ENCODE measurements at places on chromosomes 7 and 10.

- DNase-seq: no peak
Observed at GRCh38 chr7:94848531-94848930, 58.9 kb upstream of the PPP1R9A start.

- DNase-seq: no peak
Observed at GRCh38 chr10:131174651-131175540, 136.6 kb downstream of the TCERG1L start.

- no peak for DNase-seq
Observed at GRCh38 chr10:129951101-129951969, 12.7 kb downstream of the EBF3 start.

GRCh38 chr7:128161466-128162125 lies 79.5 kb upstream of the LEP start:
- no peak for DNase-seq

- no peak for DNase-seq
Observed at GRCh38 chr7:47255007-47255406, 326.9 kb downstream of the TNS3 start.

GRCh38 chr7:34067005-34067778 lies 161.9 kb downstream of the BMPER start:
- DNase-seq: no peak

DNA sequence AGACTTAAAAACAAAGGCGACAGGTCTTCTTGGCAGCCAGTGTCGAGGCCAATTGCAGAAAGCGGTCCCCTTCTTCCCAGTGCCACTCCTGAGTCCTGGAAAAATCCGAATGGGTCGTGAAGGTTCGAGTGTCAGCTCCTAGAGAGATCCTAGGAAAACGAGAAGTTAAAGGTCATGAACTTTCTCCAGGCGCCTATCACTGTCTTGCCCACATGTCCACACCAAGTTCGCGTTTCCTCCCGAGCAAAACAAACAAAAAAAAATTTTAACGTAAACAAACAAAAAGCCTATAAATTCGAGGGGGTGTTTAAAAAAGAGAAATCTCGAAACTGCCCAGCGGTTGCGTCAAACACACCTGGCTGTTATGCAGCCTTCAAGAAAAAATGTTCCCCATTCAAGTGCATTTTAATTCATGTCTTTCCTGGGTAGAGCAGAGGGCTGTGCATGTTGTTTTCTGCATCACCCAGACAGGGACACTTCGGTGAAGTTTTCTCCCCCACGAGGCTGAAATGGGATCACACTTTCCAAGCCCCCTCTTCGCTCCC lies 1.5 kb downstream of the ARHGAP21 start:
- DNase-seq: no peak

DNA sequence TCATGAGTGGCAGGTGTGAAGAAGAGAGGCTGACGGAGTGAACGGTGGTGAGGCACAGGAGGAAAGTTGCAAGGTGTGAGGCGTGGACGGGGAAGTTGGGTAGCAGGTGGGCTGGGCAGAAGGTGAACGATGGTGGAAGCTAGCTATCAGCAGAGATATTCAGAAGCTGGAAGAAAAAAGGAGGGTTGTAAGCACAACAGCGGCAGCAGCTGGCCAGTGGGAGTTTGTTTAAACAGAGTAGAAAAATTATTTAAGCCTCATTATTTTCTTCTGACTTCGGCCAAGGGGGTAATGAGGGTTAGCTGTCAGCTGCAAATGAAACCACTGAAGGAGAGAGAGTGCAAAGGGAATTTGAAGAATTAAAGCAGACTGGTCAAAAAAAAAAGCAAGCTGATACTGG lies 62.1 kb upstream of the PRKAR2B start:
- no peak for DNase-seq

DNA sequence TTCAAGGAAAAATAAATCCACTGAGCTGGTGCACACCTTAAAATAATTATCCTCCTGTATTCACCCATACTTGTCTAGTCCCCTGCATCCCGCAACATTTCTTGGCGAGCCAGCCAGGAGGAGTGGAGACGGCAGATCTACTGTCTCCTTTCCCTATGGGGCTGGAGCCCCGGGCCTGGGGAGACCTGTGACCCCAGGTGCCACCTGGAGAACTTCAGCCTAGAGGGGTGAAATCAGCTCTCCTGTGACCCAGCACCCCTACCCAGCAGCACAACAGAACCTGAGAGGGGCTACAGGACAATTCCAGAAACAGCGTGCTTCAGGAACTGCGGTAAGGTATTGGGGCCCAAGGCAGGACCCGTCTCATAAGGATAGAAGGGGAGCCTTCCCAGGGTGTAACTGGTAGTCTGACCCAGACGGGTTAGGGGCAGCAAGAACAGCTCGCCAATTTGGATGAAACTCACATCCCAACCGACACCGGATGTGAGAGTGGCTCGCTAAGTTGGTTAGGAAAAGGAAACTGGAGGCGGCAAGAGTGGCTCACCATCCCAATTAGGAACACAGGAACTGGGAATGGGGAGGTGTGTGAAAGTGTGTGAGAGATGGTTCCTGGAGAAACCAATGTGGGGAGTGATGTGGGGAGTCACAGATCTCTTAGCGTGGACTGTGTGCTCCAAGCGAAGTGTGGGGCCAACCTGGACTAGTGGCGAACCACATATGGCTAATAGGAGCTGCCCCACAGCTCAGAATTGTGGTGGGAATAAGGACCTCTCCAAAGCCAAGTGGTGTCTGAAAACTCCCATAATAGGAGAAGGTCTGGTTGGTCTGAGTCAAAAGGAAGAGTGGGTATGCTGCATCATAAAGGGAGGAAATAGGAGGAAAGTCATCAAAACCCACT lies 15.1 kb upstream of the DENND2A start:
- no peak for DNase-seq

DNA sequence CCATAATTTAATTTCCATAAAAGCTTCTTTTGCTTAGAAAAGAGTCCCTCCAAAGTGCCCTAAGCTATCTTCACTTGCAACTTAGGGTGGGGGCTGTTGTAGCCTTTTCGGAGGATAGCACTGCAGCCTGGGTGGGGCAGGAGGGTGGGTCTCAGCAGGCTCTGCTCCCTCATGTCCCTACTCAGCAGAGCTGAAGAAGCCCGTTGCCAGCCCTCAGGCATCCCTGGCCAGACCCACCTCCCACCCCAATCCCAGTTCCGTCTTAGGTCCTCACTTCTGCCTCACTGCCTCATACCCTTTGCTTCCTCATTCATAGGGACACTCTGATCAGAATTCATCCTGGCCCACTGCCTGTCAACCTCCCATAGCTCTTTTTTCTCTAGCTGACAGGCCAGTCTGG lies 99.8 kb upstream of the ZMIZ1 start:
- DNase-seq: no peak

DNA sequence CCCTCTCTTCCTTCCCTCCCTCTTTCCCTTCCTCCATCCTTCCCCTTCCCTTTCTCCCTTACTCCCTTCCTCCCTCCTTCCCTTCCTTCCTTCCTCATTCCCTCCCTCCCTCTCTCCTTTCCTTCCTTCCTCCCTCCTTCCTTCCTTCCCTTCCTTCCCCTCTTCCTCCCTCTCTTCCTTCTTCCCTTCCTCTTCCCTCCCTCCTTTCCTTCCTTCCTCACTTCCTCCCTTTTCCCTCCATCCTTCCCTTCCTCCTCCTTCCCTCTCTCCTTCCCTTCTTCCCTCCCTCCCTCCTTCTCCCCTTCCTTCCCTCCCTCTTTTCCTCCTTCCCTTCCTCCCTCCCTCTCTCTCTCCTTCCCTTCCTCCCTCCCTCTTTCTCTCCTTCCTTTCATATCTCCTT lies 12.7 kb upstream of the SLC18A2 start:
- DNase-seq: no peak

DNA sequence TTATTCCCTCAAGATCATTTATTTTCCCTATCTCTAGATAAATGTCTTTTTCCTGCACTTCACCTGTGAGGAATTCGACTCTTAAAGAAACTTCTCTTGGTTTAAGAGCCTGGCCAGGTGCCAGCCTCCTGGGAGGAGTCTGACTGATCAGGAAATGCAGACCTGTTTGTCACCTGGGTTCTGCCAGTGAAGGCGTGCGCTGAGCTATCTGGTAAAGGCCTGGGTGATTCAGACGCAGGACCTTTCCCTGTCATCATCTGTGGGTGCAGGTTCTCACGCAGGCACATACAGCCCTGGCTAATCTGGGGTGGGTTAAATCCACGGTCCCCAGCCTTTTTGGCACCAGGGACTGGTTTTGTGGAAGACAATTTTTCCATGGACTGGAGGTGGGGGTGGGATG lies 65.3 kb upstream of the AQP1 start:
- DNase-seq: no peak

GRCh38 chr10:78875932-78876331 lies 192.8 kb upstream of the ZMIZ1 start:
- no peak for DNase-seq

- no peak for DNase-seq
Observed at GRCh38 chr10:91049988-91050360, 129.1 kb upstream of the ANKRD1 start.

DNA sequence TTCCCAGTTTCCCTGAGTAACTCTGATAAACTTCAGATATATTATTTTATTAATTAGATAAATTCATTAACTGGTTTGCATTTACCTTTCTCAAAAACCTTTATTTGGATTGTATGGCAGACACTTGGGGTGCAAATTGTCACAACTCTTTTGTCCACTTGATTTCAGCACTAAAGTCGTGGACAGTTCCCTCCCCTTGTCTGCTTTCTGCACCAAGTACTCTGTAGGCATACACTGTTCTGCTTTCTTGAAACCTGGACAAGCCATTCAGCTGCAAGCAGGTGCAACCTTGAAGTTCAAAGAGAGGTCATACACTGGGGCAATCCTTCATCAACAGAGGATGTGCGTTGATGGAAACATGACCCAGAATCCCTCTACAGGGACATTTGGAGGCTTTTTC lies 162.9 kb downstream of the ARL5B start:
- DNase-seq: peak; percentile 1
